ENCODE measurements at places on chromosomes 11 and 22. TPM values are rescaled to one million over a fixed set of nuclear protein-coding genes. Genes with fewer than 3 reads are reported as not detected.

The BCL2L13 gene
- 35.0 TPM for total RNA-seq

DNA sequence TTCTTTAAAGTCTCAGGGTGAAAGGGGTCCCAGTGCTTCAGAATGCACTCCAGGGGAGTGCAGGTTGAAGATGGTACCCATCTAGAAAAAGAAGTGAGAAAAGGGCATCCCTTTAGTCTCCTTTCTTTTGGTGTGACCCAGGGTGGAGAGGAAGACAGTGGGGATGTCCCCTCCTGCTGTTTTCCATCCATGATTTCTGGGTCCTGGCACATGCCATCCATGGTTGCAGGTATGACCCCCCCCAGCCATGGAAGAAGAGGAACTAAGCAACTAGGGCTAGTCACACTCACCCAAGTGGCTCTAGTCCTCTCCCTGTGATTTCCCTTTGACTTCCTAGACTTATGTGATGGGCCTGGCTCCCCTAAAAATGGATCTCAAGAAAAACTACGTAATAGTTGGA, 15.9 kb upstream of the EI24 start:
- no peak for DNase-seq
- no peaks in the 10 kb centered on the region for H3K27me3 ChIP-seq
- no peaks in the 10 kb centered on the region for H3K36me3 ChIP-seq

DNA sequence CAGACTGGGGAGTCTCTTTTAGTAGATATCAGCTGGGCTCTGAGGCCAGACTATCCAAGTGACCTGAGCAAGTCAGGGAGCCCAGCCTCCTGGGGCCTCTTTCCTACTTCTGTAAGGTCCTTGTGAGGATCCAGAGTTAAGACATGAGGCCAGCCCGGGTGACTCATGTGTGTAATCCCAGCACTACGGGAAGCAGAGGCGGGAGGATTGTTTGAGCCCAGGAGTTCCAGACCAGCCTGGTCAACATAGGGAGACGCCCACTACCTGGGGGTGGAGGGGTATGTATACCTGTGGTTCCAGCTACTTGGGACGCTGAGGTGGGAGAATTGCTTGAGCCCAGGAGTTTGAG, 36.9 kb upstream of the POLA2 start:
- H3K27ac ChIP-seq: no peak overlapping the region
- H3K4me3 ChIP-seq: no peak overlapping the region
- no peaks in the 10 kb centered on the region for H3K27me3 ChIP-seq
- peaks cover 5% of the 10 kb centered on the region for H3K36me3 ChIP-seq
- H3K4me1 ChIP-seq: peaks cover 7% of the 10 kb centered on the region
- DNase-seq: no peak

- H3K4me3 ChIP-seq: no peak overlapping the region
- no peak overlapping the region for H3K27ac ChIP-seq
- H3K4me1 ChIP-seq: no peaks in the 10 kb centered on the region
- no peaks in the 10 kb centered on the region for H3K27me3 ChIP-seq
- no peak for DNase-seq
Observed at GRCh38 chr22:27564806-27565205, 236.8 kb downstream of the MN1 start.

DNA sequence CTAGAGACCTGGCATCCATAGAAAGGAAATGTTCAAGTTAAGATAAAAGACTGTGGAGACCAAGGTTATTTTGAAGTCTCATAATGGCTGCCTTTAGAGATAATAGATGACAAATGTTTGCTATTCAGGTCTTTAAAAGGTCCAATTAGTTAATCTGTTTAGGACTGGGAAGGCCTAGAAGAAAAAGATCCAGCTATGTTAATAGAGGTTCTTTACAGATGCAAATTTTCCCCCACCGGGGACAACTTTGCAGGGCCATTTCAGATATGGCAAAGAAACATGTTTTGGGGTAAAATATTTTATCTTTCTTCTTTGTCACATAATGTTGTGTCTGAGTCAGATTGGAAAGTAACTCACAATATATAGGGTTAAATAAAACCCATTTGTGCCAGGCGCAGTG, 3.1 kb upstream of the APOBEC3G start:
- no peak overlapping the region for H3K4me3 ChIP-seq
- no peaks in the 10 kb centered on the region for H3K4me1 ChIP-seq
- DNase-seq: no peak
- H3K27me3 ChIP-seq: no peaks in the 10 kb centered on the region
- H3K27ac ChIP-seq: no peak overlapping the region

DNA sequence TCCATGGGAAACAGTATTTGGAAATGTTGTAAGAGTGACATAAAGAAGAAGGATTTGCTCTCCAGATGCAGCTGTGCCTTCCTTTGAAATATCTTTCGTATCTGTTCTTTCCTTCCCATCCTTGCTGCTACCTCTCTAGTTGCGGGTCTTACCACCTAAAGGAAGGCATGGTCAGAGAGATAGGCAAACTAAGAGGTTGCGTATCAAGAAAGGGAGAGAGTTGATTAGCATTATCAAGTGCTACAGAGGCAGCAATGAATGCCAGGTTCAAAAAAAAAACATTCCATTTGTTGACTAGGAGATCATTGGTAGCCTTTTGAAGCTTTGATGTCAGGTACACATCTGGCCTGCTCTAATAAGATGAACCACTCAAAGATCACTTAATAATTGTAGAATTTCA, 4.6 kb downstream of the GTPBP1 start:
- H3K4me1 ChIP-seq: peaks cover 15% of the 10 kb centered on the region
- DNase-seq: no peak
- no peak overlapping the region for H3K4me3 ChIP-seq
- peaks cover 7% of the 10 kb centered on the region for H3K36me3 ChIP-seq

GRCh38 chr11:86717817-86718501, 45.5 kb upstream of the ME3 start:
- H3K27ac ChIP-seq: no peak overlapping the region
- H3K36me3 ChIP-seq: no peaks in the 10 kb centered on the region
- no peak for DNase-seq
- no peaks in the 10 kb centered on the region for H3K4me1 ChIP-seq
